NCI-H1417 treated with DMSO at 0.1 percent for 48 hours (cell line): ENCODE measurements at places on chromosomes 16 and 17.

DNA sequence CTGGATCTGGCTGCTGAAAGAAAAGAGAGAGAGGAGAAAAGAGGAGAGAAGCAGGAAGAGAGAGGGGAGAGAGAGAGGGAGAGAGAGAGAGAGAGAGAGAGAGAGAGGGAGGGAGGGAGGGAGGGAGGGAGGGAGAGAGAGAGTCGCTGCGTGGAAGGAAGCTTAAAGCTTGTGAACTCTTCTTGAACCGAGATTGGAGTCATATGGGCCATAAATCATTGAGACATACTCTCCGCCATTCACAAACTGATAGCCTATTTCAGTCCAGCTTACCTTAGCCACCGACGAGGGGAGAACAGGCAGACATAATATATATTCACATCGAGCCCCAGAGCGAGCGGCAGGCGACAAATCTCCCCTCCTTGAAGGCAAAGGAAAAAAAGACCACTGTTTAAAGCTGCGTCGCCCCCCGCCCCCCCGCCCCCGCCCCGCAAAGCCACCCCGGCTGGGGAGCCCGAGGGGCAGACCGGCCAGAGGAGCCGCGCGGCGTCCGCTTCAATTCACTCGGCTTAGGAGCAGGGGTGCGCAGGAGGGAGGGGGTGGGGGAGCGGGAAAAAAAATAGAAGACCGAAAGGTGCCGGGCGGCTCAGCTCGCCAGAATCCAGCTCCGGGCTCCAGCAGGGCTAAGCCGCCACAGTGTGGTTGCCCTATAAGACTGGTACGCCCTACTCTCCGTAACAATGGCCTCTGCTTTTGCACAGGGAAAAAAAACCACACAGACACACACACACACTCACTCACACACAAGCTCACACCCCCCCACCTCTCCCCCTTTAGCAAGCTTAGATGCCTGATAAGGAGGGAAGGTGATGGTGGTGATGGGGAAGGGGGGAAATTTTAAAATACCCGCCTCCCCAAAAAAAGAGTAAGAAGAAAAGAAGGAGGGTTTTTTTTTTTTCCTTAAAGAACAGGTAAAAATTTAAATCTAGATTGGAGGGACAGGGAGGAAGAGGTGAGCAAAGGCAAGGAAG lies 10.6 kb upstream of the HOXB2 start:
- peak; percentile 72 for DNase-seq

DNA sequence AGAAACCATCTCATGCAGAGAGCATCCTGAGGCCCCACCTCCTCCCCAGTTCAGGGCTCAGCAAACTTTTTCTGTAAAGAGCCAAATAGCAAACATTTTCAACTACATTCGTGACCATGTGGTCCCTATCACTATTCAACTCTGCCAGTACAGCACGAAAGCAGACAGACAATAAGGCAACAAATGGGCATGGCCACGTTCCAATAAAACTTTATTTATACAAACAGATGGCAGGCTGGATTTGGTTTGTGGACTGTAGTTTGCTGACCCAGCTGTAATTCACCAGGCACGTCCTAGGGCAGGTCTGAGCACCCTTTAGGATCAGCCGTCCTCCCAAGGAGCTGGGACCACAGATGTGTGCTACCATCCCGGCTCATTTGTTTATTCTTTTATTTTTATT lies 27.1 kb upstream of the GPRC5C start:
- DNase-seq, result no peak

- no peak for DNase-seq
These were observed 86.0 kb upstream of the KIF2B start for GRCh38 chr17:53736516-53737240.

GRCh38 chr16:4654011-4654963 lies 29.7 kb downstream of the MGRN1 start:
- no peak for DNase-seq

DNA sequence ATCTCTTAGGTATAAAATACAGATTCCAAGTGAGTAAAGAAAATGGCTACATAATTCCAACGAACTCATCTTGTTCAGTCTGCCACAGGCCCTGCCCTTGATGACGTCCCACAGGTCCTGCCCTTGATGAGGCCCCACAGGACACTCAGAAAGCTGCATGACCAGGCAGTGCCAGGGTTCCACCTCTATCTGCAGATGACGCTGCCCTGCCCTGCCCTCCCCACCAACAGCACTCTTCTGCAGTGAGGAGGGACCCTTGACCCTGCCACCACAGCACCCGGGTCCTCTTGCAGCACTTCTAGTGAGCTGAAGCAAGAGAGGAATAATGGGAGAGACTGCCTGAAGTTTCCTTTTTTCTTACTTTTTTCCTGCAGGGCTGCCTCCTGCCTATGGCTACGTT lies 118.4 kb downstream of the VPS53 start:
- DNase-seq, result no peak

- DNase-seq, result no peak
These were observed 24.7 kb upstream of the KRT20 start for GRCh38 chr17:40909755-40910154.

DNA sequence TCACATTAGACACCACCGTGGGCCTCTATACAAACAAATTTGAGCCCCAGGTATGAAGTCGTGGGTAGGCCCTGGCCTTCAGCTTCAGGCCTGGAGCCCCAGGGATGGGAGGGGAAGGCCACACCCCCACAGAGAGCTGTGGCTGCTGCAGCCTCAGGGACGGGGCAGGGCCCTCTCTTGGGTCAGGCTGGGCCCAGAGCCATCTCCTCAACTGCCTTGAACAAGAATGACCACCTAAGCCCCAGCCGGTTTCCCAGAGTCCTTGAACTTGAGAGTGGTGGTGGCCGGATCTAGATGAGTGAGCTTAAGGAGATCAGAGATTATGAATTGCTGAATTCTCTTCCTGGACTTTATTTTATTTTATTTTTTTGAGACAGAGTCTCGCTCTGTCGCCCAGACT lies 18.6 kb downstream of the SCNN1B start:
- DNase-seq, result no peak

DNA sequence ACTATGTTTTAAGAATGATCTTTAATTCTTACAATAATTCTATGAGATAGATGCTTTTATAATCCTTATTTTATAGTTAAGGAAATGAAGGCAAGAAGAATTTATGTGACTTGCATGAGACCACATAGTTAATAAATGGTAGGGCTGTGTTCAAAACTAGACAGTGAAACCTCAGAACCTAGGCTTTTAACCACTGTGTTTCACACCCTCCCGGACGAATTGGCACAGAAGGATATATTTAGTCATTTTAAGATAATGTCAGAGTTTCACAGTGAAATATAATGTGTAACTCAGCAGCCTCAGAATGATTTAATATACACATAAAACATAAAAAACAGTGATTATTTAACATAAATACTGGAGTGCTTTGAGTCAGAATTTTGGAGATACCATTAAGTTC lies 57.0 kb downstream of the NSRP1 start:
- no peak for DNase-seq

- no peak for DNase-seq
These were observed 585.1 kb upstream of the CDH5 start for GRCh38 chr16:65781363-65781762.

- no peak for DNase-seq
These were observed 8.3 kb upstream of the SPNS3 start for GRCh38 chr17:4425398-4425797.

- no peak for DNase-seq
These were observed 22.6 kb downstream of the MAP3K3 start for GRCh38 chr17:63644846-63645245.

DNA sequence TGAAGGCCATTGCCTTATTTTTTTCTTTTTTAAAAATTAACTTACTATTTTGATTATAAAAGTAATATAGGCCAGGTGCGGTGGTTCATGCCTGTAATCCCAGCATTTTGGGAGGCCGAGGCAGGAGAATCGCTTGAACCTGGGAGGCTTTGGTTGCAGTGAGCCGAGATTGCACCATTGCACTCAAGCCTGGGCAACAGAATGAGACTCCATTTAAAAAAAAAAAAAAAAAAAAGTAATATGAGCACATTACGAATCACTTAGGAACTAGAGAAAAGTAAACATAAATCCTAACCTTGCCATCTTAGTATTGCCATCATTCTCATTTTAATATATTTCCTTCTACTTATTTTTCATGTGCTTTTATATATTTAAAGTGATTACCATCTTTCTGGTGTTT lies 12.9 kb upstream of the TACO1 start:
- no peak for DNase-seq

DNA sequence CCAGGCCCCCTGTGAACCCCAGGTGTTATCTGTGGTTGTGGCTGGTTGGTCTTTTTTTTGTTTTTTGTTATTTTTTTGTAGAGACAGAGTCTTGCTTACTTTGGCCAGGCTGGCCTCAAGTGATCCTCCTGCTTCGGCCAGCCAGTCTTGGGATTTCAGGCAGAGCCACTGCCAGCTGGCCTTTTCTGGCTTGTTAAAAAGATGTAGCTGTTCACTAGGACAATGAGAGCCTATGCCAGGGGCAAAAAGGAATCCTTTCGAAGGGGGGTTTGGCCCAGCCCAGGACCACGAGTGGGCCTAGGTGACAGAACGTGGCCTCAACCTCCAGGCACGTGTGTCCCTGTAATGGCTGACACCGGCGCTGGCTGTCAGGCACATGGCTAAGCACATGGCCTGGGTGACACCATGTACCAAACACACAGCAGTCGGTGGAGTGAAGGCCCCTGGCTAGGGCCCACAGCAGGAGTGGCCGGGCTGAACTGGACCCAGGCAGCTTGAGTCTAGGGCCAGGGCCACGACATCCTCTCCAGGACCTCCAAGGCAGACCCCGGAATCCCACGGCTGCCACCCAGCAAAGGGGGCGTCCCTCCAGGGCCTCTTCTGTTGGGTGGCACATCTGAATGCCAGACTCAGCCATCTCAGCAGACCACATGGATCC lies 6.9 kb upstream of the SLC38A8 start:
- no peak for DNase-seq

DNA sequence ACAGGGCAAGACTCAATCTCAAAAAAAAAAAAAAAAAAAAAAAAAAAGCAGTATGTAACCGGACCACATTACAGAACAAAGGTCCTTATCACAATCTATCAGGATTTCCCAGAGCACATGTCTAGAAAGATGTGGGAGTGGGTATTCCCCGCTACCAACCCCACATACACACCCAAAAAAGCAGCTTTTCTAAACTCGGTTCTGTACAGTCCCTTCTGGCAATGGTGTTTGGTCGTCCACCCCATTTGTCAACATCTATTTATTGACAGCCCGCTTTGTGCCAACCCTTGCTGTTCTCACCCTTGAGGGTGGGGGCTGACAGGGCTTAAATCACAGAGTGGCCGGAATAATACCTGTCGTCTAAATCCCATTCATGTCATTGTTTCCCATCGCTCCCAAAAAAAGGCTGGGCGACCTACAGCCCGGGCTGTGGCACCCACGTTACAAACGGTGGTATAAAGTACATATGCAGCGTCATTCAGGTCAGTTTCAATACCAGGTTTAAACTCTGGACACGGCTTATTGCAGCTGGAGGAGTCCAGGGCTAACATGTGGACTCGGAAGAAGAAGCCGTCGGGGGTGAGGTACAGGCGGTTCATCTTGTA lies 3.6 kb downstream of the C17orf58 start:
- DNase-seq, result no peak

GRCh38 chr16:26905336-26905735 lies 161.4 kb upstream of the C16orf82 start:
- no peak for DNase-seq

- no peak for DNase-seq
These were observed 304.3 kb downstream of the HS3ST4 start for GRCh38 chr16:25996052-25996451.

- no peak for DNase-seq
These were observed 2.3 kb downstream of the MT2A start for GRCh38 chr16:56610609-56611111.

- no peak for DNase-seq
These were observed 36.6 kb downstream of the TTC19 start for GRCh38 chr17:16036261-16036660.

- no peak for DNase-seq
These were observed 10.6 kb downstream of the SLC16A3 start for GRCh38 chr17:82239401-82239925.

GRCh38 chr16:27708651-27709050 lies 158.7 kb downstream of the KATNIP start:
- no peak for DNase-seq

GRCh38 chr17:64008346-64008745 lies 10.2 kb downstream of the PRR29 start:
- no peak for DNase-seq

- no peak for DNase-seq
These were observed 457.2 kb upstream of the CDH11 start for GRCh38 chr16:65579050-65579449.

GRCh38 chr16:51971184-51971583 lies 575.8 kb downstream of the TOX3 start:
- no peak for DNase-seq

DNA sequence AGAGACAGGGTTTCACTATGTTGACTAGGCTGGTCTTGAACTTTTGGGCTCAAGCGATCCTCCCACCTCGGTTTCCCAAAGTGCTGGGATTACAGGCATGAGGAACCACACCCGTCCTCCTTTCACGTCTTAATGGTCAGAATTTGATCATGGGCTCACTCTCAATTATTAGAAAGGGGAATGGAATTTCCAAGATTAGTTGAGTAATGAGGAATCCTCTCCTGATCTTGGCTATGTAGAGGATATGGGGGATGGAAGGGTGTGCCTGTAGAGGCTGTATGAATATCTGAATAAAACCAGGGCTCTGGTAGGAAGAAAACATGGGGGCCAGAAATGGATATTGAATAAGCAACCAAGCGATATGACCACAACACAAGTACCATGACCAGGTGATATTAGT lies 25.9 kb upstream of the SMURF2 start:
- no peak for DNase-seq
